ENCODE measurements at places on chromosomes 11 and 22. TPM values are rescaled to one million over a fixed set of nuclear protein-coding genes. Genes with fewer than 3 reads are reported as not detected.

The ZNF215 gene
- 2.9 TPM for polyA plus RNA-seq

DNA sequence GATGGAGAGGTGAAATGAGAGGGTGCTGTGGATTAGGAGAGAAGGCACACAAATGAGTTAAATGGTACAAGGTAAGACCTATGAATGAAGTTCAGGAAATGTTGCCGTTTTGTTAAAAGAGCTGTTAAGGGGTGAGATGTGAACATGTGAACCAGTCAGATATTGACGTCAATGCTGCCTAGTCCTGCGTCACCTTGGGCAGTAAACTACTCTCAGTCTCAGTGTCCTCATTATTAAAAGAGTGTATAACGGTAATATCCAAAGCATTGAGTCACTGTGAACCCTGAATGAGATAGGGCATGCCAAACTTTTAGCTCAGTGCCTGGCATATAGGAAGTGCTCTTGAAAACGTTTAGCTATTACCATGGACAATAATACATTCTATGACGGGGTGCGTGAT, 32.4 kb upstream of the SORL1-AS1 start:
- DNase-seq = no peak

DNA sequence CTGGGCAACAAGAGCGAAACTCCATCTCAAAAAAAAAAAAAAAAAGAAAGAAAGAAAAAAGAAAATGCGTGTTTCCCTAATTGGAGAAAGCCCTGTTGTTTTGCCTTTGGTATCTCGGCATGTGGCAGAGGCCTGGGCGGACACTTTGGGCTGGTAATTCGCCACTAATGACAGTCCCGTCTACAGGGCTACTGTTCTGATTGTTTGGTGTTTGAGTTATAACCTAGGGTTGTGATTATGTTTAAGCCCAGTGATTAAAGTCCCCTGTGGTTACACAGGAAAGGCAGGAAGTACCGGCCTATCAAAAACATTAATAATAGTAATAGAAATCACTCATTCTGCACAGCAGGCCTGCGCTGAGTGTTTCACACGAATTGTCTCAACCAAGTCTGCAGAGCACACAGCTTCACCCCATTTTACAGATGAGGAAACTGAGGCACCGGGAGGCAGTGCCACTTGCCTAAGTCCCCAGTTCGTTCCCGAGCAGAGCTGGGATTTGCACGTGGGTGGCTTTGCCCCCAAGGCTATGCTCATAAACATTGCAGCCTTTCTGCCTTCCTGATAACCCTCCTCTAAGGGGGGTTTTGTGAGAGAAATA, 39.1 kb upstream of the GRAMD4 start:
- no peak for DNase-seq

GRCh38 chr11:116641561-116642045, 131.2 kb downstream of the BUD13 start:
- DNase-seq = no peak

- DNase-seq = no peak
Measured at GRCh38 chr11:77151804-77152509, 23.9 kb downstream of the MYO7A start.
